Stimulated activated CD4-positive, alpha-beta T cell treated with anti-CD3 and anti-CD28 coated beads, Interleukin-1b, Interleukin-23, amount 100 ng/mL, for 48 hours (primary cell): ENCODE measurements at places on chromosomes 6 and 20.

- no peak for DNase-seq
These were observed 1.1 kb upstream of the TCF15 start for GRCh38 chr20:611047-611842.

DNA sequence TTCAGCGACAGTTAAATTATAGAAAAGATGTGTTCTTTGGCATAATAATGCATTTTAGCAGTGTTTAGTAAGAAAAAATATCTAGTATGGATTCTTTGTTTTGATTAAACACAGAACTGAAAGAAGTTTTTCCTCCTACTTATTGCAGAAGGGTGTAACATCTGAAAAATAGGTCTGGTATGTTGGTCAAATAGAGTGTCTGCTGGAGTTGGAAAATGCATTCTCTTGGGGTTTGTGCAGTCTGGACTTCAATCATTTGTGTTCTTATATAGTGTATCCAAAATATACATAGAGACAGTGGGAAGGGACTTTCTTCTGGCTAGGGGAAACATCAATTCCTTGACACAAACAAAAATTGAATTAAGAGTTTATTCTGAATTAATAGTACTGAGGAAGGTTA lies 132.4 kb upstream of the MAN1A1 start:
- no peak for DNase-seq

GRCh38 chr6:111990214-111990613 lies 63.7 kb upstream of the CCN6 start:
- no peak for DNase-seq

DNA sequence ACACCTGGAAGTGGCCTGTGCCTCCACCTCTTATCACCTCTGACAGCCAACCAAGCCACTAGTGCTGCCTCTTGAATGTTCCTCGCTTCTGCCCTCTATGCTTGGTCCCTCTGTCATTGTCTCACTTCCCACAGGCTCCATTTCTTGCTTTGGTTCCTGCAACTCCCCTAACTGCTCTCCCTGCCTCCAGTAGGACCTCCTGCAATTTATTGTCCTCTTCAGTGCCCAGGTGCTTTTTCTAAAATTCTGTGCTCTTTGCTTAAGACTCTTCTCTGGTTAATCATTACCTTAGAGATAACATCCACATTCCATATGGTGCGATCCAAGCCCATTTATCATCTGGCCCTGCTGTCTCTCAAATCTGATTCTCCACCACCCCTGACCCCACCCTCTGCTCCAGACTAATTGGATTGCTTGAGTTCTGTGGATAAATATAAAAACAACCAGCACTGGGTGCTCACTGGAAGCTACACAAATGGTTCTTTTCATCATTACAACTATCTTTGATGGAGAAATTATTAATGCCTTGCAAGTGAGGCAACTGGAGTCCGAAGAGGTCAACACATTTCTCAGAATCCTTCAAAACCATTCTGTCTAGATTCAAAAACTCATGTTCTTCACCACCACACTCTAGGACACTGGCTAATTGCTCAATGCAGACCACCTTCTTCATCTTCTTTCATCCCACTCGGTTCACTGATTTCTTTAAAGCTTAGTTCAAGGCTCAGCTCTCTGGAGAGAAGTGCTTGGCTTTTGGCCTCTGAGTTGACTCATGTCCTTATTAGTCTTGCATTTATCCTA lies 47.2 kb downstream of the FOXA2 start:
- no peak for DNase-seq

- DNase-seq, result no peak
These were observed 20.3 kb downstream of the DAAM2 start for GRCh38 chr6:39812496-39812852.

- no peak for DNase-seq
These were observed 79.9 kb downstream of the ATXN1 start for GRCh38 chr6:16681260-16681873.

GRCh38 chr20:40763646-40764295 lies 74.7 kb upstream of the MAFB start:
- no peak for DNase-seq

DNA sequence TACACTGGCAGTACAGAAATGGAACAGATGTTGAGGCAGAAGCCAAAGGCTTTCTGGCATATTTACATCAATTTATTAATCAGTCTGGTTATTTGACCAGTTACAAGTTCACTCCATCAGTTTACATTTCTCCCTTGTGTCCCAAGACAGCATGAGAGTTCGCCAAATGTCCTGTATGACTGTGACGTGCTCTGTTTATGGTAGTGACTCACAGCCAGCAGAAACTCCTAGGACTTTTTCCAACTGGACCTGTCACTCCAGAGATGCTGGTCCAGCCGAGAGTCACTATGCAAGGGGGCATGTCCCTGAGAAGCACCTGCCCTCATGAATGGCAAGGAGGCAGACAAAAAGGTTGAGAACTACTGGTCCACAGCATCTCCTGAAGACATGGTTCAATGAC lies 160.0 kb downstream of the LRFN2 start:
- no peak for DNase-seq

DNA sequence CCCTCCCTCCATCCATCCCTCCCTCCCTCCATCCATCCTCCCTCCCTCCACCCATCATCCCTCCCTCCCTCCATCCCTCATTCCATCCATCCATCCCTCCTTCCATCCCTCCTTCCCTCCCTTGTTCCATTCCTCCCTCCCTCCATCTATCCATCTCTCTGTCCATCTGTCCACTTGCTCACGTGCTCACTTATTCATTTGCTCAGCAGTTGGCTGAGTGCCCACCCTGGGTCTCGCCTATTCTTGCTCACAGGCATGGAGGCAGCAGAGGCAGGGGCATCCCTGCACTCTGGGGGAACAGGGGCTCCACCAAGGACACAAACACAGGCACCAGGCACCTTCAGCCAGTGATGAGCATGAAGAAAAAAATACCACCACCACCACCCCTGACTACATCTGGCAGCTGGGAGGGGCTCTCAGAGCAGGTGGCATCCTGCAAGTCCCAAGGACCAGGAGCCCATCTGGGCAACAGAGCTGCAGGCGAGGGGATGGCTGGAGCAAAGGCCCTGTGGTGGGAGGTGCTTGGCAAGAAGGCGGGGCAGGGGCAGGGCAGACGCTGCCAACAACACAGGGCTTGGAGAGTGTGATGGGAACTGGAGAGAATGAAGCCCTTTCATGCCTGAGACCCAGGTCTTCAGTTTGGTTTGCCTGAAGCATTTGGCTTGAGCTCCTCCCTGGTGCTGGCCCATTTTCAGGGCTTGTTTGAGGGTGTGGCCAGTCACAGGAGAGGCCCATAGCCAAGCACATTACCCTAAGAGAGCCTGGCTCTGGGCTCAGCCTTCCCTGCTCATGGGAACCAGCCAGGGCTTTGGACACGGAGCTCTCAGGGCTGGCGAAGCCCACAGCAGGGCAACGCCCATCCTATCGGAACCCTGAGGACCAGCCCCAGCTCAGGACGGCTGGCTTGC lies 40.2 kb upstream of the MRGBP start:
- no peak for DNase-seq

DNA sequence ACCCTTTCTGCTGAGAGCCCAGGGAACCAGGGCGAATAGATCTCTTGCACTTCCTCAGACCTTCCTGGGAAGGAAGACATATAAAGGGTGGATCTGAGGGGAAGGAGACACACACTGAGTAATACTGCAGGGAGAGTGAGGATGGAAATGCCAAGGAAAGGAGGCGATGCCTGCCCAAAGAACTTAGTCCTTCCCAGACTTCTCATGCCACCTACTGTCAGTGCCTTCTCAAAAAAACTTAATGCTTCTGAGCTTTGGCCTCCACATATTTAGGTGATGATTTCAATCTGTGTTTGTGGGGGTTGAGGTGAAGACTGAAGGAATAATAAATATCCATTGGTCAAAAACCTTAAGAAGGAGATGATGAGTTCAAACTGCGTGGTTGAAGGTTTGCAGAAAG lies 9.7 kb downstream of the BTN3A1 start:
- no peak for DNase-seq

- no peak for DNase-seq
These were observed 10.2 kb upstream of the CPNE1 start for GRCh38 chr20:35674921-35675320.

- DNase-seq, result no peak
These were observed 318.0 kb downstream of the DOK5 start for GRCh38 chr20:54793291-54793992.

DNA sequence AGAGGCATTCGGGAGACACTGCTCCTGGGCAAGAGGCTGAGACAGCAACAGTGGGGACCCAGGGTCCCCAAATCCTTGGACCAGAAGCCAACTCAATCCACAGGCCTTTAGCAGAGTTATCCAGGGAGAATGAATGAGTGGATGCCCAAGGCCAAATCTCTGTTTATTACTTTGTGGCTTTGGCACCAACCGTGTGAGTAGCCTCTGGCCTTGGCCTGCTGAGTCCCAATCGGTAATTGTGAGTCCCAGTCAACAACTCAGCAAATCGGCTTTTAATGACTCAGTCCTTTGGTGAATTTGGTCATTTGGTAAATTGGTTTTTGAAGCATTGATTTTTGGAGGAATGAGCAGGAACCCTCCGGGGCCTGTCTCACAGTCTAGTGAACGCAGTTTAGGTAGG lies 29.1 kb upstream of the ECI2 start:
- DNase-seq, result no peak
